Thymus (tissue), 14 donors: ENCODE measurements at places on chromosomes 3 and 15. TPM values are rescaled to one million over a fixed set of nuclear protein-coding genes. Genes with fewer than 3 reads are reported as not detected.

The PTPRG gene
- 4.1 TPM for polyA plus RNA-seq

The TCTA gene
- polyA plus RNA-seq: 24.5 TPM

The DZIP1L gene
- 1.5 TPM for polyA plus RNA-seq

The CCR9 gene
- polyA plus RNA-seq: 133 TPM

The ERICH6 gene
- polyA plus RNA-seq: 0.02 TPM

The CHRM5 gene
- polyA plus RNA-seq: 0.16 TPM

GRCh38 chr3:188468196-188468595 lies 314.2 kb downstream of the LPP start:
- no peak for DNase-seq

DNA sequence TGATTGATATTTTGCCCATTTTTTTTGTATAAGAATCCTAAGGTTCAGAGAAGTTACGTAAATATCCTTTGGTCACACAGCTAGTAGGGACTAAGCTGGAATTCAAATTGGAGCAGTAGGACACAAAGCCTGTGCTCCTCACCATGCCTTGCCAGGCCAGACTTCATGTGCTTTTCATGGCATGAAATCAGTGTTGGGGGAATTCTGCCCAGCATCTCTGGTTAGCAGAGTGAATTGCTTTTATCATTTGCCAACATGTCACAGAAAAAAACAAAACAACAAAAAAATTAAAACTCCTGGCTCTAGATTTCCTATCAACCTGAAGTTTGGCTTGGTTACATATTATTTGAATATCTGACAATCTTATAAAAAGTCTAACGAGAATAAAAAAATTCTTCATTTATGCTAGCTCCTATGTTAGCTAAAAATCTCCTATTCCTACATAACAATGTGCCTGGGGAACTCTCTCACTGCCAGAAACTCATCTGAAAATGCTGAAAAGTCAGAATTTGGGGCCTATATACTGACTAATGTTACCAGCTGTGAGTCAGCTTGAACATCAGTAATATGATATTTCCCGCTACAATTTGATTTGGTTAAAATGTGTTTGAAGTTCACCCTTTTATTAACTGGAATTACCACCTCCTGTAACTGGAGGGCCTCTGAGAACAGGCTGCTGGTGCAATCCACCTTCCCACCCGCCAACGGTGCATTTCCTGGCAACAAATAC lies 141.7 kb downstream of the TIGIT start:
- DNase-seq: no peak

GRCh38 chr3:140467104-140467577 lies 210.7 kb upstream of the TRIM42 start:
- DNase-seq: no peak
